Activated CD4-positive, alpha-beta T cell treated with anti-CD3 and anti-CD28 coated beads, Interleukin-2, Interleukin-4, amounts not matched to agents 100 ng/mL and 50 ng/mL, durations not matched to agents 16 hours and 8 hours (primary cell): ENCODE measurements at places on chromosomes 16 and 17.

DNA sequence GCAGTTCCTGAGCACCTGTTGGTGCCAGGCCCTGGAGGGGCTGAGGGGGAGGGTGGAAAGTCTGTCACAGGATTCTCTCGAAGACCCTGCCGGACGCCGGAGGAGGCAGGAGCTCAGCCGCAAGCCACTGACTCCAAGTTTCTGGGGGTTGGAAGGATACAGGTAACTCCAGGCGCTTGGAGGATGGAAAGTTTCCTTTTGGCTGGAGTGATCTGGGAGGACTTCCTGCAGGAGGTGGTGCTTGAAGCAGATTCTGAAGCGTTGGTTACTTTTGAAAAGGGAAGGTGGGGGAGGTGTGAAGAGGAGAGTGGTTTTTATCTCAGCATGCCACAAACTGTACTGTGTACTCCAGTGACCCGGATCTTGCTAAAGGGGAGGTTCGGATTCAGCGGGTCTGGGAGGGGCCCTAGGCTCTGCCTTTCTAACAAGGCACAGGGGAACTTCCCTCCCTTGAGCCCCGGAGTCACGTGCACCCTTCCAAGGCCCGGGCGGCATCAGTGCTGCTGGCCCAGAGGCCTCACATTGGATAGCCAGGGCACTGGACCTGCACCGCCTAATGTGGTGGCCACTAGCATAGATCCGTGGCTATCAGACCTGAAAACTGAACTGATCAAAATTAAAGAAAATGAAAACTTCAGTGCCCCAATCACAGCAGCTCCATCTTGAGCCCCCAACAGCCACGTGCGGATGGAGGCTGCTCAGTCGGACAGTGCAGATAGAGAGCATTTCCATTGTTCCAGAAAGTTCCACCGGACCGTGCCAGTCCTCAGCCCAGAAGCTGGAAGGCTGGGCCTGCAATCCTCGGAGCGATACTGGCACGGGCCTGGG, 42.2 kb upstream of the GSE1 start:
- peak; percentile 35 for DNase-seq

DNA sequence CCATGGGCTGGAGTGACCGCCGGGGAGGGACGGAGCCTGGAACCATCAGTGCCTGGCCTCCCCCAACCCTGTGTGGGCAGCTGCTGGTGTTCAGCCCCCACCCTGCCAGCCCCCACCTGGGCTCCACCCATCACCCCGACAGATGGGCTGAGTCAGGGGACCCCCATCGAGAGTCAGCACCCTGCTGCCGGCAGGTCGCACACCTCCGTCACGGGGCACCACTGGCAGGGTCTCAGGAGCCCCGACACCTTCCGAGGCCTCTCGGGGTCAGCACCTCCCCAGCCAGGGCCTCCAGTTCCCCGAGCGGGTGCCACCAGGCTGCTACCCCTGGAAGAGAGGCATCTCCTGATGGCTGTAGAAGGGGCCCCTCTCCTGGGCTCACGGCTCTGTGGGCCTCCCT, 38.3 kb upstream of the ACSF3 start:
- DNase-seq: no peak

DNA sequence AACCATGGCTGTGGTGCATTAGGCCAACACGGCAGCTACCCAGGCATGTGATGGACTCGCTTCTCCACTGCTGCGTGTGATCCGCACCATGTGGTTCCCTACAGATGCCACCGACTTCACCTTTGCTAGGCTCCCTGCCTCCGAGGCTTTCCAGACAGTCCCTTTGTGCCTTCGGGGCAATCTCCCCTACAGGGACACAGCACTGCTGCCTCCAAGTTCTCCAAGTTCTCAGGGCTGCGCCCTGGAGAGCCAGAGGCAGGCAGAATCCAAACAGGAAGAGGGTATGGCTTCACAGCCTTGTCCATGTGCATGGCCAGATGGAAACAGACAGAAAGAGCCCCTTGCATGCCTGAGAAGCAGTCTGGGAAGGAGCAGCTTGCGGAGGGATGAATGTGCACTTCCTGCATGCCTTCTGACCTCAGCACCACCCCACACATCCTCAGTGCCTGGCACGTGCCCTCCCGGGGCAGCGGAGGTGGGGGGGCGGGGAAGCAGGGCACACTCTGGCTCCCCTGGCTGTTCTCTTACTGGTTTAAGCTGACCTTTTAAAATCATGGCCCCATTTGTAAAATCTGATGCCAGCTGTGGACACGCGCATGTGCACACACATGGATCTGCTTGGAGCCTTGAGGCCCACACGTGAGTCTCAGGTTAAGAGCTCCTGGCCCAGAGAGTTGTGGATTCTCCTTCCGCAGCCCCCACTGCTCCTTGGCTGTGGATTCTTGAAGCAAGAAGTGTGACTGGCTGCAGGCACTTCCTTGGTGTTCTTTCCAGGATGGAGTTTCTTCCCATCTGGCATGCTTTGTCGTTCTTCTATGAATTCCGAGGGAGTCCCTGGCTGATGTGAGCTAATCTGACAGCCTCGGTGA, 55.3 kb upstream of the MTSS2 start:
- DNase-seq: no peak

DNA sequence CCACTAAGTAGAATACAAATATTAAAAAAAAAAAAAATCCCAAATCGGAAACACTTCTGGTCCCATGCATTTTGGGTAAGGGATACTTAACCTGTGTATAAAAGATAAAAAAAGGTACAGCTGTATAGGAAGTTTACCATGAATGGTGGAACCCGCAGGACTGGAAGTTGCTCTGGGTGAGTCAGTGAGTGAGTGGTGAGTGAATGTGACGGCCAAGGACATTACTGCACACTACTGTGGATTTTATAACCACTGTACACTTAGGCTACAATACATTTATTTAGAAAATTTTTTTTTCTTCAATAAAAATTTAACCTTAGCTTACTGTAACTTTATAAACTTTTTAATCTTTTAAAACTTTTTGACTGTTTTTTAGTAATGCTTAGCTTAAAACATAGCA, 71.3 kb upstream of the BCAR1 start:
- no peak for DNase-seq

DNA sequence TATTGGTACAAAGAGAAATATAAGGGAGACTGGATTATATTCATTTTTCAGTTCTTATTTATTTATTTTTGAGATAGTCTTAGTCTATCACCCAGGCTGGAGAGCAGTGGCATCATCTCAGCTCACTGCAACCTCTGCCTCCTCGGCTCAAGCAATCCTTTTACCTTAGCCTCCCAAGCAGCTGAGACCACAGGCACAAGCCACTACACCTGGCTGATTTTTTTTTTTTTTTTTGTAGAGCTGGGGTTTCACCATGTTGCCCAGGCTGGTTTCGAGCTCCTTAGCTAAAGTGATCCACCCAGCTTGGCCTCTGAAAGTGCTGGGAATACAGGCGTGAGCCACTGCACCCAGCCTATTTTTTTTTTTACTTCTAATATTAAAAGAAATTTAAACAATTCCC, 40.1 kb upstream of the USP7 start:
- no peak for DNase-seq

DNA sequence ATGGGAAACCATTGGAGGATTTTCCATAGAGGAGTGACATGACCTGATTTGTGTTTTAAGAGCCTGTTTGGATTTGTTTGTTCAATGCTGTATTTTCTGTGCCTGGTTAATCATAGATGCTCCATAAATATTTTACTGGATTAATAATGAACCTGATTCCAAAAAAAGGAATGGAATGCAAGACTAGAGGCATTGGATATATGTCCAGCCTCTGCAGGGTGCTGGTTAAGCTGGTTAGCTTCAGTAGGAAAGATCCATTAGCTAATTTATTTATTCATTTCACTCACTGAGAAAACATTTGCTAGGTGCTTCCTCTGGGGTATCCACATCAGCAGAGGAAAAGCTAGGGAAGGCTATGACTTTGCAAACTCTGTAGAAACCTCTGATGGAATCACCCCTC, 57.7 kb downstream of the SHISA9 start:
- no peak for DNase-seq

GRCh38 chr16:80006241-80007215, 406.0 kb upstream of the MAF start:
- no peak for DNase-seq

DNA sequence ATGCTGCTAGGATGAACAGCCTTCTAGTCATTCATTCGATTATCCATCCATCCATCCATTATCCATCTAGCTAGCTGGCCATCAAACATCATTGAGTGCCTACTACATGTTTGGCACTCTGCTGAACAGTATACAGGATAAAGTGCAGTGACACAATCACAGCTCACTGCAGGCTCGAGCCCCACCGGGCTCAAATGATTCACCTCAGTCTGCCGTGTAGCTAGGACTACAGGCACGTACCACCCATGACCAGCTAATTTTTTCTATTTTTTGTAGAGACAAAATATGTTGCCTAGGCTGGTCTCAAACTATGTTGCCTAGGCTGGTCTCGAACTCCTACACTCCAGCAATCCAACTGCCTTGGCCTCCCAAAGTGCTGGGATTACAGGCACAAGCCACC, 50.0 kb downstream of the SSH2 start:
- DNase-seq: no peak

GRCh38 chr16:56068314-56068713, 123.0 kb upstream of the GNAO1 start:
- no peak for DNase-seq

- no peak for DNase-seq
Measured at GRCh38 chr16:88451586-88452481, 1.2 kb upstream of the ZFPM1 start.

- DNase-seq: no peak
Measured at GRCh38 chr16:4494746-4495490, 18.7 kb downstream of the HMOX2 start.
